A673 (cell line): ENCODE measurements at places on chromosomes 5 and 9.

DNA sequence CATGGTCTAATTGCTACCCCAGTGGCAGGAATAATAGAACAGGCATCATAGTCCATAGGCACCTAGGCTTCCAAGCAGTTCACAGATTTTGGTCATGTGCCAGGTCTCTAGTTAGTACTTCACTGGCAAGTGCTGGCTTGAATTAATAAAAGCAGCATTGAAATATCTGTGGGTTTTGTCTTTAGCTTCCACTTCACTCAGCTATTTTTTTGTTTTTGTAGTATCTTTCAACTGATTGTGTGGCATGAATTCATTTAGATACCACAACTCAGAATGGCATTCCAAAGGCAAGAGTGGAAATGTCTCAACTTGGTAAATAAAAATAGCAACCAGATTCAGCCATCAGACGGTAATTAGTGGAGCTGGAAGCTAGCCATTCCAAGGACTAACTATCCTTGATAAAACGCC is 27.9 kb upstream of the ITGA2 start:
- DNase-seq: peak; percentile 32

- no peak for DNase-seq
These were observed 8.7 kb upstream of the AGPAT2 start for GRCh38 chr9:136695955-136696354.

DNA sequence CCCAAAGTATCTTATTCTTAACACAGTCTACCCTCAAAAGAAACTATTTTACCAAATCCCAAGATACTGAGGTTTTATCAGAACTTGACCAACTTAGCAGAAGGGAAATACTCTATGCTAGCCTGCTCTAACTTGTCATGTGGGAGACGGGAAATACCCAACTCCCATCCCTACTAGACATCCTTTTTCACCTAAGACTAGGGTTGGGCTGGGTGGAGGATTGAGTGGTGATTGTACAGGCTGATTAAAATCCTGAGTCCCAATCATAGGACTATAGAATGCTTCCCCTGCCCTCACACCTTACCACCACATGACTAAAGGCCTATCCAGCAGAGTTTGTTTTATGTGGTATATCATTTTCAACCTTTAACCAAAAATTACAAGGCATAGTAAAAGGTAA is 786.5 kb downstream of the TAF11L14 start:
- DNase-seq: no peak

DNA sequence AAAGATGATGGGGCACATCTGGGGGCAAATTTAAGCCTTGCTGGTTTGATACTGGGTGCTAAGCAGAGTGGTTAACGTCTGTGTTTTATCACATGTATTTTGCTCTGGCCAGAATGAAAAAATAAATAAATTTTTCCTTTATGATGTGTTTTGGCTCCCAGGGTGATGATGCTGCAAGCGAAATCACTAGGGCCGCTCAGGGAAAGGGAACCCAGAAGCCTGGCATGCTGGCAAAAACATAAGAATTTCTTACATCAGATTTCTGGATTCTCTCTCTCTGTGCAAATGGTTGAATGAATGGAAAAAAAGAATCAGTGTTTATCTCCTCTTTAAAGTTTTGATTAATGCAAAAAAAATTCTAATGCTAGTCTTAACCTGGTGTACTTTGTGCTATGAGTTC is 1975.2 kb upstream of the C9orf72 start:
- no peak for DNase-seq

DNA sequence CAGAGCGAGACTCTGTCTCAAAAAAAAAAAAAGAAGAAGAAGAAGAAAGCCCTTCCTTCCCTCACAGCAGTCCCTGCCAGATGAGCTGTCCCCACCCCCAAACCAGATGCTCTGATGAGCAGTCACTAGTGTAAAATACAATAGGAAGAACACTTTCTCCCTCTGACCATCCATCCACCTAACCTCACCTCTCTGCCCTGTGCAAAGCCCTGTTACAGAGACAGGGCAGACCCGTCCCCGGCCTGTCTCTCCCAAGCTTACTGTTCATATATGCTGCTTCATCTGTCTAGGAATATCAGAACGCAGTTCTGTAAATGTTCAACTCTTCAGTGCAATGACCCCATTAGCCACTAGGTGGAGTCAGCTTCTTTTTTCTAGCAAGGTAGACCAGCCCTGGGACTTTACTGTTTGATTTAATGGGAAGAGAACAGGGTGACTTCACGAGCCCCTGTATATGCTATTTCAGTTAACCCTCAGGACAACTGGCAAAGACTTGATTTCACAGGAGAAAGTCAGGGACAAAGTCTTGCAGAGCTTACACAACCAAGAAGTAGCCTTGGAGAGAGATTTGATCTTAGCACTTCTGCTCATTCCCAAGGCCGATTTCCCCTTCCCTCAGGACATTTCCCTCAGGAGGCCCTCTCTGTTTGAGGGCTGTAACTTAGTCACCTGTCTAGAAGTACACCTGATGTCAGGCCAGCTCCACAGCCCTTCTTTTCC is 14.9 kb upstream of the FGFR4 start:
- DNase-seq: peak; percentile 86
